ENCODE measurements at places on chromosomes 3 and 15. TPM values are rescaled to one million over a fixed set of nuclear protein-coding genes. Genes with fewer than 3 reads are reported as not detected.

Gene ITPKA
- 52.9 TPM for polyA plus RNA-seq

DNA sequence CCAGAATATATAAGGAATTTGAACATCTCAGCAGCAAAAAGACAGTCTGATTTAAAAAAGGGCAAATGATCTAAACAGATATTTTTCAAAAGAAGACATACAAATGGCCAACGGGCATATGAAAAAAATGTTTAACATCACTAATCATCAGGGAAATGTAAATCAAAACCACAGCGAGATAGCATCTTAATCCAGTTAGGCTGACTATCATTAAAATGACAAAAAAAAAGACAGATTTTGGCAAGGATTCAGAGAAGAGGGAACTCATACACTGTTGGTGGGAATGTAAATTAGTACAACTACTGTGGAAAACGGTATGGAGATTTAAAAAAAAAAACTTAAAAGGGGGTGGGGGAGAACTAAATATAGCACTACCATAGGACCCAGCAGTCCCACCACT is 47.9 kb downstream of the RNF13 start:
- H3K4me3 ChIP-seq = no peak overlapping the region
- no peak overlapping the region for H3K27ac ChIP-seq
- H3K27me3 ChIP-seq = no peaks in the 10 kb centered on the region
- no peaks in the 10 kb centered on the region for H3K4me1 ChIP-seq

DNA sequence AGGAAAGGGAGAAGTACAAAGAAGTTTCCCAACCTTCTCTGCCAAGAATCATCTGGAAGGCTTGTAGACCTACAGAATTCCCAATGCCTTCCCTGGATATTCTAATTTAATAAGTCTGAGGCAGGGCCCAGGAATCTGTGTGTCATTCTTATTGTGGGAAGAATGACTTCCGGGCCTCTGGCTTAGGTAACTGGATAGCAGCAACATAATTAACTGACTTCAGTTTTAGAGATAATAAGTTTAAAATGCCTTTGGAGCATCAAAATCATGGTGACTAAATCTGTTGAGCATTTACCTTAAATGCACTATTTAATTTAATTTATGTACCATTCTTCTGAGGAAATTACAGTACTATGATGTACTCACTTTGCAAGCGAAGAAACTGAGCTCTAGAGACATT is 44.3 kb upstream of the TM4SF1 start:
- H3K4me3 ChIP-seq = no peak overlapping the region
- no peaks in the 10 kb centered on the region for H3K36me3 ChIP-seq
- H3K27ac ChIP-seq = no peak overlapping the region
- H3K27me3 ChIP-seq = no peaks in the 10 kb centered on the region
- no peaks in the 10 kb centered on the region for H3K4me1 ChIP-seq

- no peak overlapping the region for H3K27ac ChIP-seq
- no peaks in the 10 kb centered on the region for H3K4me1 ChIP-seq
- H3K27me3 ChIP-seq = peaks cover 3% of the 10 kb centered on the region
- H3K36me3 ChIP-seq = no peaks in the 10 kb centered on the region
Observed at GRCh38 chr3:186118692-186119091, 9.8 kb upstream of the ETV5 start.

DNA sequence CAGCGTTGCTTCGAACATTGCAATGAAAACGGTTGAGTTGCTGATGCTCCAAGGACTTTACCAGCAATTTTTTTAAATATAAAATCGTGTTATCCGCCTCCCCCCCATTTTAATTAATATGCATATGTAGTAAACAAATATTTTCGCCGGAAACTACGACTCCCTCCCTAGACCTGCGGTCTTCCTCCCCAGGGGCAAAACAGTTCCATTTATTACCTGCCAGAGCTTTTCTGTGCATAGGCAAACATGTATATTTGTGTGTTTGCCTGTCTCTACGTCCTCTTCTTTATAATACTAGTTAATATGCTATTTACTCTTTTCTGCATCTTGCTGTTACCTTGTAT is 593 bp upstream of the RSL24D1 start:
- peak overlapping the region; percentile 91 for H3K4me3 ChIP-seq
- DNase-seq = no peak
- no peaks in the 10 kb centered on the region for H3K27me3 ChIP-seq
- H3K36me3 ChIP-seq = no peaks in the 10 kb centered on the region
- no peaks in the 10 kb centered on the region for H3K4me1 ChIP-seq

All from sigmoid colon (tissue), 7 donors.